ENCODE measurements at places on chromosomes 5 and 9.

GRCh38 chr5:144335561-144335960, 164.9 kb downstream of the KCTD16 start:
- DNase-seq: no peak

DNA sequence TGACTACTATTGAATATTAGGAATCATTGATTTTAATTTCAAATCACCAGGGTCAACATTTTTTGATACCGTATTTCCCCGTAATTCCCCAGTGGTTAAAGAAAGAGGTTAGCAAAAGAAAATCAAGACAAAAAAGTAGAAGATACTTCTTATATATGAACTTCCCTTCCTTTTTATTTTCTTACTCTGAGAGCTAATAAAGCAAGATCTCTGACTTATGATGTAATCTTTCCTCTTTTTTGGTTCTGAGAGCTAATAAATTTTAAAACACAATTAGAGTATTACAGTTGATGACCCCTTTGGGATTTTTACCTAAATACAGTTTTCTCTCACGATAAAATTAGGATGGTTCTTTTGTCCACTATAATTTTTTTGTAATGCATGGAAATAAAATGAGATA, 9.2 kb upstream of the FYB1 start:
- DNase-seq: no peak

DNA sequence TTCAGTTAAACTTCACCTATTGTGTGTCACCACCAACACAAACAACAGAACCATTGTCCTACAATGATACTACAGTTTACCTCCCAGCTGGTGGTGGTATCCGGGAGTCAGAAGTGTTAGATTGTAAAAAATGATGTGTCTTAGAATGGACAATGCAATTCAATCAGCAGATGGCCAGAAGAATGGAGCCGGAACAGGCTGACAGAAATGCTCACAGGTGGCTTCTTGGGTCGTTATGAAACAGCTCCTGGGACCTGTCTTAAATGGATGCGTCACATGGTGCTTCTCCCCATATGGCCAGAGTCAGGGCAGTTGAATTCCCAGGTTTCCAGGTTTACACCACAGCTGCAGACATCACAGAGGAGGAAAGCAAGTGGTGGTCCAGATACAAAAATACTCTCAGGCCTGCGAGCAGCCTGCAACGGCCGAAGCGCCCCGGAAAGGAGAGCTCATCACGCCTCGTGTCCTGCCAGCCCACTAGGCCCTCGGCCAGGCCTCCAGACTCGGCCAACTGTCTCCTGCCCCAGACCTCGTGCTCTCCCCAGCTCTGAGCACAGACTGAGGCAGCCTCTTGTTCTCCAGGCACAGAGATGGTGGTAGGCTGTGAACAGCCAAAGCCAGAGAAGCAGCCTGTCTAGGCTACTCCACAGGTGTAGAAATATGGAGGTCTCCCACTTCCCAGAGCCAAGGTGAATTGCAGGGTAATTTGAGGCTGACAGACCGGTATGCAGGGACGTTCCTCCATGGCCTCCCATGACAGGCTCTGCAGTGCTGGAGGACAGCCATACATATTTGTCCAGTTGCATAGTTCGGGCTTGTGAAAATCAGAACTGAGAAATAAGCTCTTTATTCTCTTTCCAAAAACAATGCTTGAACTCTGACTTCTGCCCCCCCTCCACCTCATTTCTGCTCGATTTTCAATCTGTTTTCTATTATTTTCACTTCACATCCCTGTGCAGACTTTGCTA, 98.5 kb upstream of the SPATA31C2 start:
- DNase-seq: no peak

GRCh38 chr9:33860200-33860871, 43.4 kb downstream of the UBE2R2 start:
- DNase-seq: no peak

- DNase-seq: no peak
Observed at GRCh38 chr5:90747693-90748092, 189.1 kb downstream of the ADGRV1 start.

- no peak for DNase-seq
Observed at GRCh38 chr5:38284384-38284783, 26.0 kb downstream of the EGFLAM start.

Data from NCI-H1105 treated with DMSO at 0.1 percent for 48 hours (cell line).